ENCODE measurements at places on chromosomes 7 and 10.

- no peak for DNase-seq
Observed at GRCh38 chr7:38824948-38825347, 84.0 kb downstream of the VPS41 start.

- DNase-seq = no peak
Observed at GRCh38 chr10:48896756-48897440, 42.7 kb downstream of the LRRC18 start.

GRCh38 chr10:114239117-114239993 is at the start of gene VWA2:
VWA2 (plus strand) TSS chr10:114239254; CDS start chr10:114248714, 9,460 bp downstream.
- no peak for DNase-seq

GRCh38 chr7:100575746-100576383 is 2.2 kb upstream of the SAP25 start:
- no peak for DNase-seq

DNA sequence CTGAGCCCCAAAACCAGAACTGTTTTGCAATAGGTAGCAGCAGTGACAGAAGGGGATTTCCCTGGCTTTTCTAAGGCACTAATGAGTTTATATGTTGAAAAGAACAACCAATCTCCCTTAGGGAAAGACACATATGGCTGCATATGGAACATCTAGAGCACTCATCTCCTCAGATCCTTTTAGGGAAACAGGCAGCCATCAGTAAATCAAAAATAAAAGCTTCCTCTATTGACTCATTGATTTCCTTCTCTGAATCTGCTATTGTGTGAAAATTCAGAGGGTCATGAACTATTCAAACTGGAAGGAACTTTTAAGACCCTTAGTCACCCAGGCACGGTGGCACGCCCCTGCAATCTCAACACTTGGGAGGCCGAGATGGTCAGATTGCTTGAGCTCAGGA is 110.9 kb upstream of the NANOS1 start:
- no peak for DNase-seq

DNA sequence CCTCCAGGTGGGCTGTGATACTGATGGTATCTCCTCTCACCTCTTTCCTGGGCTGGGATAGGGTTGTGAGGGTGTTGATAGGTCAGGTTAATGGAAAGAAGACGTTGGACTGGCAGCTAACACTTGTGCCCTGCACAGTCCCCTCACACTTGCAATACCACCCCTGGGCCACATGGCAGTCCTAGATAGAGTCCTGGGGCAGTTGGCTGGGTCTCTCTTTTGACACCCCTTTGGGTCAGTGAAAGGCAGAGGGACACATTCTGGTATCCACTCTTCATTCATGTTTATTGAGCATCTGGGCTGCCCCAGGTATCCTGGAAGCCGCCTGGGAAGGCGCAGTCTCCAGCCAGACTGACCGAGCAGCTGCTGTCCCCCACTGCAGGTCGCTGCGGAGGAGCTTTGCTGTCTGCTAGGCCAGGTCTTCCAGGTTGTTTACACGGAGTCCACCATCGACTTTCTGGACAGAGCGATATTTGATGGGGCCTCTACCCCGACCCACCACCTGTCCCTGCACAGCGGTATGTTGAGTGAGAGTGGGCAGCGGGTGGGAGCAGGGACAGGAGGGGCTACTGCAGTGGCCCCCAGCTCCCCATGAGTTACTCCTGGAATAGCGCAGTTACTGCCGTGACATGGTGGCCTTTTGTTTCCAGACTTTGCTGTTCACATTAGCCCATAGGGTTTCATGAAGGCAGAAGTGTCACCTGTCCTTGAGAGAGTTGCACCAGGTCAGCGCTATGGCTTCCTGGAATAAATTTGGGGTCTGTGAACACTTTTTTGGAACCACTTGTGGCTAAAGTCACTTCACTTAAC is 19.1 kb downstream of the NACAD start:
- no peak for DNase-seq

- no peak for DNase-seq
Observed at GRCh38 chr10:10996966-10997620, 20.6 kb upstream of the CELF2 start.

GRCh38 chr7:1677206-1678080 is 7.4 kb downstream of the ELFN1 start:
- no peak for DNase-seq

- DNase-seq = no peak
Observed at GRCh38 chr10:58554316-58554715, 41.6 kb downstream of the BICC1 start.

GRCh38 chr7:77348371-77348813 is 67.8 kb downstream of the GSAP start:
- no peak for DNase-seq

DNA sequence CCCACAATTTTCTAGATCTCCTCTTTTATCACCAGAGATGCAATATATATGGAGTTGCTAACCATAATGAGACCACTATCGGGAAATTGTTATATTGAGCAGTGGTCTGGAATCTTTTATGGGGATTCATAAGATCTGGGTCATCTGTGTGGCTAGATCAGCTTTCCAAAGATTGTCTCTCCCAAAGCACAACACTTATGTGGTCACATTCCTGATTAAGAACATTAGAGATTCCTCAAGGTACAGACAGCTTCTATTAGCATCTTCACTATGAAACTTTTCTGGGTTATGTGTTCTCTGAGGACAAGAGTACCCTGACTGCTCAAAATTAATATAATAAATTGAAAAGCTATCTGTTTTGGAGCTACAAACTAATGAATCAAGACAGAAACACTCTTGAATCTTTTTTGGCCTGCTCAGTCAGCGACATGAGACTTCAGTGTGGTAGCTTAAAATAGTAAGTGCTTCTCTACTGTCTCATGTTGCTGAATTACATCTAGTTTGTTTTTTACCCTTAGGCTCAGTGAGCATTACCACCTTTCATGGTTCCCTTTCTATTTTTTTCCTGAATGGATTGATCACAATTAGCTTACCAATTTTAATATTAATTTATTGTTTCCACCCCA is 42.6 kb upstream of the STRIP2 start:
- no peak for DNase-seq

GRCh38 chr10:67268146-67268545 is 342.3 kb downstream of the LRRTM3 start:
- no peak for DNase-seq

- DNase-seq = no peak
Observed at GRCh38 chr10:36157486-36157885, 515.4 kb upstream of the FZD8 start.

DNA sequence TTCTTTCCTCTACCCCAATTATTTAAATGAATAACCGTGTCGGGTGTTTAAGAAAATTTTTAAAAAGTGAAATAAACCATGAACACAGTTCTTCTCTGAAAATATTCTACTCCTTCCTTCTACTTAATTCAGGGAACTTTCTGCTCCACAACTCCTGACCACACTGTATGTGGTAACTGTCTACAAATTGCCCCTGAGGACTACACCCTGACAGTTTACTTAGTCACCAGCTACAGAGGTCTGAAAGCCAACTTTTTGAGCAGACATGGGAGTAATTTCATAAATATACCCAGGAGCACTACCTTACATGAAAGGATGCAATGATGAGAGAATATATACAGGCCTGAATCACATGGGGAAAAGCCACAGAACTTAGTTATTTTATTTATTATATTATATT is 523.2 kb upstream of the SORCS1 start:
- no peak for DNase-seq

DNA sequence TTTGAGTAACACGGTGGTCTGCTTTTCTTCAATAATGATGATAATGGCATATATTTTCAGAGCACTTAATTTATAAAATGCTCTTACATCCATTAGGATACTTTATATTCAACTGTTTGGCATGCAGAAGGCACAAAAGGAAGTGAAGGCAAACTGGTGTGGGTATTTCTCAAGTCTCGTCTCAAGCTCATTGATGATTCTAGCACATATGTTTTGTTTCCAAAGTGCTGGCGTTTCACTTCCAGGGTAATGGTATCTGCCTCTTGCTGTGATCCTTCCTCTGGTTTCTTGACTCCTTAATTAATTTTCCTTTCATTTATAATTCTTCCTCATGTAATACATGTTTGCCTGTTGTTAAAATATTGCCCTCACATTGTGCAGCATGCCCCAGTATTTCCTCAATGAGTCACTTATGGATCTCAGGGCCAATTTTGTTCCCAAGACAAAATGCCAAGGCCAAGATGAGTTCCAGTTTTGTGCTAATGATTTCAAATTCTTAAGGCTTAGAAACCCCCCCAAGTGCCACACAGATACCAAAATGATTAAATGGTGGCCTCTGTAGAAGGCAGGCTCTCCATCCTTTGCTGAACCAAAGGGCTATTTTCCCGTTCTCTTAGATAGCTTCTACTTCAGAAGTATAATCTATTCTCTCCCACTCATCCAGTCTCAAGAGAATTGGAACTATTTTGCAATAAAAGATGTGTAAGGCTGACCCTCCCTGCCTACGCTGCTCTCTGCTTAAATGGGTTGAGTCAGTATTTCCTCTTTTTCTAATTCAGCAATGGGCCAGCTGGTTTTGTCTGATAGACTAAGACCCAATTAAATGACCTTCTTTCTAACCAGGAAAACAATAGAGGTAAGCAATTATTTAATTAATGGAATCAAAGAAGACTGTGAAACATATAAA is 171.2 kb downstream of the ZNF365 start:
- DNase-seq = no peak

- DNase-seq = no peak
Observed at GRCh38 chr7:107538001-107538400, 25.7 kb downstream of the COG5 start.

- DNase-seq = no peak
Observed at GRCh38 chr7:122719010-122719578, 16.4 kb upstream of the RNF148 start.

DNA sequence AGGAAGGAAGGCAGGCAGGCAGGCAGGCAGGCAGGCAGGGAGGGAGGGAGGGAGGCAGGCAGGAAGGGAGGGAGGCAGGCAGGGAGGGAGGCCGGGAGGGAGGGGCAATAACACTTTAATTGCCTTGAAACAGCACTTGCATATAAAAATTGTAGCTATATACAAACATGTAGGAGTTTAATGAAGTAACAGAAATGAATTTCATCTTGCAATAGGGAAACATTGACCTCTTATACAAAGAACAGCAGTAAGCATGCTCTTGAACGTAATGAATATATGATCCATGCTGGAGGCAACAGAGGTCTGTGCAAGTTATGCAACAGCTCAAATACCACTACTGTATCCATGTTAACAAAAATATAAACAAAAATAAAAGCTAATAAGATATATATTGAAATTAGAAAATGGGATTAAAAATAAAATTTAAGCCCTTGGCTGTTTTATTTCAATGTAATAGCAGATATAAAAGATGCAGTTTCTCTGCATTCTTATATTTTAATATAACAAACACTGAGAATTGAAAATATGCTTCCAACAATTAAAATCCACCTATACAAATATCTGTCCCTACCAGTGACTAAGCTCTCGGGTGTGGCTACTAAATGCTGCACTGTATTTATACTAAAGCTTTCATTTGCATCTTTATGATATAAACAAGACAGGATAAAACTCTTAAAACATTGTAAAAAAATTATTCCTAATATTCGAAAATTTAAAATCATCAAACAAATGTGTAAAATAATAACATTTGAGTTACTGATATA is 50.3 kb downstream of the CACNA2D1 start:
- no peak for DNase-seq

GRCh38 chr7:134873253-134873652 is 93.8 kb downstream of the CALD1 start:
- no peak for DNase-seq

- no peak for DNase-seq
Observed at GRCh38 chr7:95201727-95202126, 122.6 kb downstream of the PON1 start.
